ENCODE measurements at places on chromosomes 3 and 15.

DNA sequence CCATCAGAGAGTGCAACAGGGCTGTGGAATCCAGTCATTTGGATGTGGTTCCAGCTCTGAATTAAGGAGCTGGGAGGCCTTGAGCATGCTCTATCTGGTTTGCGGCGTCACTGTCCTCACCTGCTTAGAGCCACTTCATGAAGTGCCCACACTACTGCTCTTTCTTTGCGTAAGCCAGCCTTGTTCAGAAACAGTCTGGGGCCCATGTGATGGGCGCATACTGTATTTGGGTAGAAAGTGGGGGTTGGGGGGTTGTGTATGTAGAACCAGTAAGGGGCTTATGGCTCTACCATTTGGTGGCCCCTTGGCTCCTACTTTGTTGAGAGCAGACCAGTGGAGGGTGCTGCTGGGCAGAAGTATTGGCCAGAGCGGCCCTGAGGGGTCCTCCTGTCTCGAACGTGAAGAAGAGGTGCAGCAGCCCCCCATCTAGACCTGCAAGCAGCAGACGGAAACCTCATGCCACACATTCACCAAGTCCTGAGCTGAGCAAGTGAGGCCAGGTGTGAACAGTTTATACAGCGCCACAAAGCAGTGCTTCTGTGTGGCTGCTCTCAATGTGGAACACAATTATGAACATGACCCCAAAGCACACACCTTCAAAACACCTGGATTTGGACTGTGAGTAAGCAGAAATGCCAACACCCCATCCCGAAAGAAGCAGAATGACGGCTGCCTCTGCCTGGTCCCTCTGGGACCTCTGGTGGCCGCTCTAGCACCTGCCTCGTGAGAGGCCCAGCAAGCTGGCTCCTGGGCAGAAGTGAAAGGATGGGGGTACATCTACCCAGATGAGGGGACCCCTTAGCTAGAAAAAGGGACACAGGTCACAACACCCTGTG is 26.6 kb downstream of the SRPRB start:
- DNase-seq: no peak

GRCh38 chr15:34853001-34853758 is 57.8 kb upstream of the ACTC1 start:
- no peak for DNase-seq

- DNase-seq: no peak
Measured at GRCh38 chr15:42511007-42511391, 15.6 kb downstream of the SNAP23 start.

- no peak for DNase-seq
Measured at GRCh38 chr3:189630767-189631372, 319 bp upstream of the TP63 start.

- no peak for DNase-seq
Measured at GRCh38 chr3:120114981-120115380, 20.7 kb upstream of the GSK3B start.

DNA sequence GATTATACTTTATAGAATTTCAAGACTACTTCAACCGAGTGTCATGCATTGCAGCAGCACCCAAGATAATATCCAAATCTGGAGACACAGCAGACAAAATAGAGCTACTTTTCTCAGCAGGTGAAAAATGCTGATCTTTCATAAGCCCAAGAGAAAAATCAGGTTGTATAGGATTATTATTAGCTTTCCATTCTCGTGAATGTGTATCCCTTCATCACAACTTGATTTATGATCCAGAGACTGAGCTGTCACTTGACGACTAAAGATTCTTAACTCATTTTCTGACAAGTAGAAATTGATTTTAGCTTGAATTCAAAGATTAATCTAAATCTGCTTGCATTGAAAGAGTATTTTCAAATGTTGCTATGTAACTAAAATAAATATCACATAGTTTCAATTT is 32.4 kb downstream of the EPHA3 start:
- no peak for DNase-seq
